ENCODE measurements at places on chromosomes 4 and X.

DNA sequence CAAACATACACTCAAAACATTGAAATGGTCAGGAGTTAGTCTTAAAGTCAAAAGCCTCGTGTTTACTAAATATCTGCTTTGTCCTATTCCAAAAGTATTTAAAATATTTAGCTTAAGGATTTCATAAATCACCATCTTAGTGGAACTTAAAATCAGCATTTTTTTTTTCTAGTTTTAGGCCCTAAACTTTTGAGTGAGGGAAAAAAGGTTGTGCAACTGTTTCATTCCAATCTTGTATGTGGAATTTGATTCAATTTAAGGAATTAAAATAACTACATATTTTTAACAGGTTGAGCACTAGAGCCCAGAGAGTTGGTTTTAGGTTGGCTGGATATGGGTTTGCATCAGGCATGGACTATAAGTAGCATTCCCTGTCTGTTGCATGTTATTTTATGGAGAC, 35.7 kb upstream of the ANK2 start:
- no peak for DNase-seq

- DNase-seq: no peak
Measured at GRCh38 chr4:82452026-82452425, 21.6 kb downstream of the ENOPH1 start.

GRCh38 chr4:2049811-2050210, 9.3 kb upstream of the NAT8L start:
- DNase-seq: no peak

GRCh38 chrX:19846995-19847790, 40.2 kb downstream of the SH3KBP1 start:
- no peak for DNase-seq

- DNase-seq: no peak
Measured at GRCh38 chr4:150816491-150816890, 198.6 kb downstream of the LRBA start.

DNA sequence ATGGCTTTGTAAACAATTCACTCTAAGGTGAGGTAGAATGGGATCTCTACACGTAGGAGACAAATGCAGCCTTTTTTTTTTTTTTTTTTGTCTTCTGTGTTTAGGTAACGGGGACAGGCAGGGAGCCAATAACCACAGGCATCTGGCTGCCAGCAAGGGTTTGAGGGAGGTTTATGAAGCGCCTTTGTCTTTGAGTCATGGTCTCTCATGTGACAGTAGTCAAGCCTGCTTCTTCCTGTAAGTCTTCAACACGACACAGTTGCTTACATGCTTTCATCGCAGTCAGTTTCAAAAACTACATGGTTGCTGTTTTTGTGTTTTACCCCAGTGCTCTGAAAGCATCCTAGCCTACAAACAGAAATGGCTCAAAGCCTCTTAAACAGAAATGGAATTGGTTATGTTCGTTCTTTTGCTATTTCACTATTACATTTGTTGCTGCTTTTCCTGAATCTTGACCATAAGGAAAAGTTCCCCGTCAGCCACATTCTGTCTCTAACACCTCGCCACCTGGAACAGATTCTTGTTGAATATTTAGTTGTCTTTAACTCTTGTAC, 127.8 kb upstream of the METTL14 start:
- DNase-seq: no peak
